Muscle of leg (tissue), 16 donors: ENCODE measurements at places on chromosomes 7 and 10. TPM values are rescaled to one million over a fixed set of nuclear protein-coding genes. Genes with fewer than 3 reads are reported as not detected.

DNA sequence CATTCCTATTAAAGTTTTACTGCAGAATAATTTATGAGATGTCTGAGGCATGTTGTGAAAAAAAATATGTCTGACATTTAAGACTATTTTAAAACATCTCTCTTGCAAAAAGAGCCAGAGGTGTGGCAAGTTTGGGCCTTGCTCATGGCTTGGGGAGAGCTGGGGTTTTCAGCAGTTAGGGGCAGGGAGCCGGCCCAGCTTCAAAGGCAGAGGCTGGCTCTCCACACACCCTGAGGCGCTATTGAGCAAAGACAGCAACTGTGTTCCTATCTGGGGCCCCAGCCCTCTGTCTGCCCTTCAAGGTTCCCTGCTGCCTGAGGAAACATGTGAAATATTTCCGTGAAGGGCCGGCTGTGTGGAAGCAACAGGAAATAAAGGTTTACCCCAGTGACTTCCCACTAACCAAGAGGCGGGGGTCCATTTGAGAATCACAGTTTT, 94.0 kb downstream of the SORBS1 start:
- peak; percentile 81 for DNase-seq

DNA sequence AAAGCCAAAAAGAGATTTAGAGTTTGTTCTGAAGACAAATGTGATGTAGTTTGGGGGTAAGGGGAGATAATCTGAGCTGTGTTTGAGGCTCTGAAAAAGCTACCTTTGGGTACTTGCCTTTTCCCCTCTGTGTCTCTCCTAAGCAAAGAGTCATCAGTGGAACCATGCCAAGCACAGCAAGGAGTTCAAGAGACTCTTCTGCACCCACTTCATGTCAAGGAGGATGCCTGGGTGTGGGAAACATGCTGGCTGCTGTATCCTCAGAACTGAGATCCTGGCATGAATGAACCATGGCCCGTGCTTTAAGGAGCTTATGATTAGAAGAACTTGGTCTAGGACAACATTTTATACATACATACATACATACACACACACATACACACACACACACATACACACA, 142.9 kb downstream of the NOC3L start:
- DNase-seq = no peak

Gene CYP3A5
- total RNA-seq = 0.93 TPM

- DNase-seq = no peak
Observed at GRCh38 chr10:133343558-133343957, 3.6 kb upstream of the PRAP1 start.

GRCh38 chr7:129252128-129252527, 27.3 kb downstream of the AHCYL2 start:
- DNase-seq = no peak

- DNase-seq = no peak
Observed at GRCh38 chr7:21891291-21891690, 54.4 kb downstream of the CDCA7L start.

Gene LGI1
- total RNA-seq = 21.1 TPM

DNA sequence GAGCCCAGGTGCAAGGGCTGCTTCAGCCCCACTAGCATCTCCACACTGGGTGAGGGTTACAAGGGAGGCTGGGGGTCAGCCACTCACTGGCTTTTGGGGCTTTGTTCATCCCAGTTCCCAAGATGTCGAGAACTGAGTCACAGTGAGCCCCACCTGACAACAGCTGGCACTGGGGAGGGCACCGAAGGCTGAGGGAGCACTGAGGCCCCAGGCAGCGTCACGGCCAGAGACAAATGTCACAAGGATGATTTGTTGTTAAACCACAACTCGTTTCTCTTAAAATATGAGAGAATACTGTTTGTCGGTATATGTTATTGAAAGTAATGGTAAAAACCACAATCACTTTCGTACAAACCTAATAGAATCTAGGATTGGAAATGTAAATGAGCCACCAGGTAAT, 219.9 kb downstream of the CELF2 start:
- DNase-seq = no peak
